Lower leg skin (tissue), 4 donors: ENCODE measurements at places on chromosomes 4 and X. TPM values are rescaled to one million over a fixed set of nuclear protein-coding genes. Genes with fewer than 3 reads are reported as not detected.

The HPRT1 gene
- total RNA-seq: 6.0 TPM

The EXOC1L gene
- not detected for total RNA-seq

The USP17L5 gene
- total RNA-seq: not detected

The TEX13B gene
- total RNA-seq: not detected

The CENPVL2 gene
- total RNA-seq: not detected

The QRFPR gene
- not detected for total RNA-seq

The AMBN gene
- not detected for total RNA-seq

The NCAPG gene
- 0.34 TPM for total RNA-seq

The PAGE2B gene
- not detected for total RNA-seq

The TKTL2 gene
- total RNA-seq: not detected

The FANCB gene
- 1.3 TPM for total RNA-seq

The SH3RF1 gene
- total RNA-seq: 13.0 TPM

The P2RY4 gene
- total RNA-seq: 4.2 TPM

The NWD2 gene
- total RNA-seq: 1.1 TPM

The CHRDL1 gene
- 6.9 TPM for total RNA-seq

The COL4A5 gene
- total RNA-seq: 53.0 TPM

The GPR143 gene
- 2.9 TPM for total RNA-seq

The KIAA1210 gene
- 0.08 TPM for total RNA-seq

The RELL1 gene
- 68.9 TPM for total RNA-seq

The MAGEA9B gene
- total RNA-seq: not detected

The PAGE4 gene
- total RNA-seq: not detected

The TRIM60 gene
- total RNA-seq: not detected

The EGFL6 gene
- 0.38 TPM for total RNA-seq

The CT45A5 gene
- total RNA-seq: not detected

The RHOXF1 gene
- total RNA-seq: 0.62 TPM

The IBSP gene
- total RNA-seq: not detected

The STATH gene
- total RNA-seq: not detected

The ARHGAP36 gene
- not detected for total RNA-seq

The MAGEA2 gene
- total RNA-seq: not detected

The VSIG1 gene
- not detected for total RNA-seq

The ENPEP gene
- total RNA-seq: 1.3 TPM

The DLG3 gene
- 40.2 TPM for total RNA-seq

The XPNPEP2 gene
- 5.0 TPM for total RNA-seq

The OTC gene
- total RNA-seq: not detected

The VSIG4 gene
- total RNA-seq: 19.6 TPM

The COX7B gene
- 199 TPM for total RNA-seq

The PGAM4 gene
- total RNA-seq: not detected

The ADH1A gene
- not detected for total RNA-seq

The TLR2 gene
- total RNA-seq: 5.0 TPM

The WAS gene
- 3.8 TPM for total RNA-seq

The NALF2 gene
- total RNA-seq: not detected

The NEUROG2 gene
- not detected for total RNA-seq

The PAK3 gene
- total RNA-seq: 7.0 TPM

The NDP gene
- total RNA-seq: not detected

The TTC29 gene
- not detected for total RNA-seq
